Astrocyte (in vitro differentiated cells and primary cell): ENCODE measurements at places on chromosomes 7 and 10. TPM values are rescaled to one million over a fixed set of nuclear protein-coding genes. Genes with fewer than 3 reads are reported as not detected.

GRCh38 chr10:130790339-130790738 is 521.2 kb downstream of the TCERG1L start:
- no peak overlapping the region for H3K4me3 ChIP-seq
- peak; percentile 0 for DNase-seq
- no peaks in the 10 kb centered on the region for H3K4me1 ChIP-seq
- no peak overlapping the region for H3K27ac ChIP-seq

GRCh38 chr7:151366880-151367222 is 25.2 kb downstream of the NUB1 start:
- peaks cover 10% of the 10 kb centered on the region for H3K4me1 ChIP-seq
- no peaks in the 10 kb centered on the region for H3K36me3 ChIP-seq
- no peak overlapping the region for H3K27ac ChIP-seq
- DNase-seq, result peak; percentile 82
- H3K4me3 ChIP-seq, result no peak overlapping the region

DNA sequence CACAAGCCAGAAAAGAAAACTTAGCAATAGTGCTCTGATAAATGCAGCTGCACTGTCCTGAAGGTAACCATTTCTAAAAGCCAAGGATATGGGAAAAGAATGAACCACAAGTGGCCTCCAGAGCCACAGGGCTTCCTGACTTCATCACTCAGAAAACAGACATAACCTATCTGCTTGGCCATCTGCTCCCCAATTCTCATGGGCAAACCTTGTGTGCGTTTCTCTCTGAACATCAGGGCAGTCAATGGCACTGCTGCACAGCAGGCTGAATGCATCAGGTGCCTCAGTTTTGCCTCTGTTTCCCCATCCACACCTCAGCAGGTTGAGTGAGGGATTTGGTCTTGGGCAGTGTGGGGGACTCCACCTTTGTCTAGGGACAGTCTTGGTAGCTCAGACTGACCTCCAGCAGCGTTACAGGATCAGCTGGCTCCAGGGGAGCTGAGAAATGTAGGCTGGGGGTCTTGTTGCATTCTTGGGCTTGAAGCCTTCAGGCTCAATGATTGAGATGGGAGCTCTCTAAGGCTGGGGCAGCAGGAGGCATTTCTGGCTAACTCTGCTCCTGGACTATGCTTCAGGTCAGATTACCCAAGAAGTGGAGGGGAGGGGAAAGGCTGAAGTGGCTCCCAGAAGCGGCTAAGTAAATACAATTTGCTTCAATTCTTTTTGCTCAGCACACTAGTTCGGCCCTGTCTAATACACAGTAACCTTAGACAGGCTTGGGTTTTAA is 23.6 kb upstream of the PDLIM1 start:
- no peaks in the 10 kb centered on the region for H3K27me3 ChIP-seq
- no peaks in the 10 kb centered on the region for H3K36me3 ChIP-seq
- DNase-seq, result no peak
- no peaks in the 10 kb centered on the region for H3K4me1 ChIP-seq

The ZNF365 gene
- total RNA-seq, result 8.9 and 11.0 TPM in 2 replicates

- H3K4me1 ChIP-seq, result peaks cover 11% of the 10 kb centered on the region
- no peak overlapping the region for H3K4me3 ChIP-seq
- DNase-seq, result no peak
Measured at GRCh38 chr7:69430384-69431021, 167.8 kb upstream of the AUTS2 start.

GRCh38 chr10:114000457-114001010 is 43.1 kb upstream of the ADRB1 start:
- H3K27me3 ChIP-seq, result peaks cover 16% of the 10 kb centered on the region
- no peak for DNase-seq
- no peak overlapping the region for H3K4me3 ChIP-seq
- no peaks in the 10 kb centered on the region for H3K36me3 ChIP-seq

The SLC26A5 gene
- not detected in 2 replicates for total RNA-seq

The ZMIZ1 gene
- total RNA-seq, result 45.5 and 49.7 TPM in 2 replicates

The ZNF239 gene
- total RNA-seq, result 5.3 and 5.7 TPM in 2 replicates
